ENCODE measurements at places on chromosomes 13 and 19.

- no peak for DNase-seq
Measured at GRCh38 chr13:21259571-21260455, 83.4 kb downstream of the MRPL57 start.

DNA sequence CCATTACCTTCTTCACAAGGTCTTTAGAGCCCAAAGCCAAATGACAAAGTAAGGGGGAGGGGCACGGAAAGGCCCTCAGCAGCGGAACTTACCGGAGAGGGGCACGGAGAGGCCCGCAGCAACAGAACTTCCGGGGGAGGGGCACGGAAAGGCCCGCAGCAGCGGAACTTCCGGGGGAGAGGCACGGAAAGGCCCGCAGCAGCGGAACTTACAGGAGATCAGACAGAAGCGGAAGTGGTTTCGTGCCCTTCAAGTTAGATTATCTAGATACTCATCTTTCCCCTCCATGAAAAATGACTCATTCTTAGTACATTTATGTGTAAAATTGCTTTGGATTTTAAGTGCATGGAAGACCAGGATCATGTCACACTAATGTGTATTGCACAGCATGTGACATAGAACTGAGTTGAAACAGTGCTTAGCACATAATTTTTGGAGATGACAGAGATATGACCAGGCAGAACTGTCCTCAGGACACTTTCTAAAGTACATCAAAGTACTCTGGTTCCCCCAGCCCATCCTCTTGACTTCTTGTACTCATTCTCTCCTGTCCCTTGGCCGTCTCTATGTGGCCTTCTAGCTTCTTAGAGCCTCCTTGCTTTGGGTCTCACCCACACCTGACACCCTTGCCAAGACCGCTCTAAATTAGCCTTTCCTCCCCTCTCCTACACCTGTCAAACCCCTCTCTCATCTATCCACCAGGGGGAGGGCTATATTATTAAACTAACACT is 25.7 kb upstream of the TPTE2 start:
- DNase-seq = no peak

GRCh38 chr19:10285393-10285792 is 1.4 kb upstream of the ICAM4 start:
- DNase-seq = no peak

- no peak for DNase-seq
Measured at GRCh38 chr19:11234486-11235075, 4.8 kb upstream of the ANGPTL8 start.

- peak; percentile 44 for DNase-seq
Measured at GRCh38 chr13:40087091-40088002, 431.9 kb downstream of the COG6 start.

DNA sequence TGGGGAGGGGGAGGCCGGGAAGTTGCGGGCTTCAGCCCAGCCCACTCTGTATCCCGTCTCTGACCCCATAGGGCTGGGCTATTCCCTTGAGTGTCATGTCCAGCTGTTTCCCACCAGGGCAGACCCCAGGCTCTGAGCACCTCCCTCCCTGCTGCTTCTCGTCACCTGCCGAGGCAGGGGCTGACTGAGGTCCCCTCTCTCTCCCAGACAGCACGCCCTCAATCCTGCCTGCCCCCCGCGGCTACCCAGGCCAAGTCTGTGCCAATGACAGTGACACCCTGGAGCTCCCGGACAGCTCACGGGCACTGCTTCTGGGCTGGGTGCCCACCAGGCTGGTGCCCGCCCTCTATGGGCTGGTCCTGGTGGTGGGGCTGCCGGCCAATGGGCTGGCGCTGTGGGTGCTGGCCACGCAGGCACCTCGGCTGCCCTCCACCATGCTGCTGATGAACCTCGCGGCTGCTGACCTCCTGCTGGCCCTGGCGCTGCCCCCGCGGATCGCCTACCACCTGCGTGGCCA is 625 bp downstream of the F2RL3 start:
- DNase-seq = no peak

- DNase-seq = no peak
Measured at GRCh38 chr19:44876930-44877535, 14.0 kb upstream of the TOMM40 start.

DNA sequence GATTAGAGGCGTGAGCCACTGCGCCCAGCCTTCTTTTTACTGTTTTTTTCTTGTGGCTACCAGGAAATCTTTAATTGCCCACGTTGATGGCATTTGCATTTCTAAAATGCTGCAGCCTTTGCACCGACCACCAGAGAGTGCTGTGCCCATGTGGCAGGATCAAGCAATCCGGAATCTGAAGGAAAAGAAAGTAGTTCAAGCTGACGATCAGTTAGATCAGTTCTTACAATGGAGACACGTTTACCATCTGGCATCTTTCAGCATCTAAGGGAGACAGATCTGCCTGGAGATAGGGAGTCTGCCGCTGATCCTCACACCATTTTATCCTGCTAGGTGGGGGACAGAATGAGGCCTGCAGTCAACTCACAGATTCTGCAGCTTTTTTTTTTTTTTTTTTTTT is 19.9 kb downstream of the TINCR start:
- DNase-seq = no peak

DNA sequence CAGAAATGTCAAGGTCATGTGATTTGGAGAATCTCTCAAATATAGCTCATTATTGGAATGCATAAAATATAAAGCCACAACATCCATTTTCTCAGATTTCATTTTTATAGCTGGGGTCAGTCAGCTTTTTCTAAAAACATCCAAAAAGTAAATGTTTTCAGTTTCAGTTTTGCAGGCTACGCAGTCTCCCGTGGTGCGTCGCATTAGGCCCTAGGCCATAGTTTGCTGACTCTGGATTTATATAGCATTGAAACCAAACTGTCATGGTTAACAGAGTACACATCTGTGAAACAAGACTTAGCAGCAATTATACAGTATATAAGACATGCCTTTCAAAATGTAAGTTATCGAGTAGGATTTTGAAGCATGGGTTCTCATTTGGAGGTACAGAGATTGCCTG is 140.0 kb downstream of the IRS2 start:
- no peak for DNase-seq

- DNase-seq = peak; percentile 30
Measured at GRCh38 chr19:46546194-46546896, 50.7 kb upstream of the PNMA8B start.

- DNase-seq = no peak
Measured at GRCh38 chr19:42571116-42571515, 23.6 kb downstream of the CEACAM8 start.

GRCh38 chr13:44257796-44258195 is 115.8 kb upstream of the SERP2 start:
- no peak for DNase-seq

DNA sequence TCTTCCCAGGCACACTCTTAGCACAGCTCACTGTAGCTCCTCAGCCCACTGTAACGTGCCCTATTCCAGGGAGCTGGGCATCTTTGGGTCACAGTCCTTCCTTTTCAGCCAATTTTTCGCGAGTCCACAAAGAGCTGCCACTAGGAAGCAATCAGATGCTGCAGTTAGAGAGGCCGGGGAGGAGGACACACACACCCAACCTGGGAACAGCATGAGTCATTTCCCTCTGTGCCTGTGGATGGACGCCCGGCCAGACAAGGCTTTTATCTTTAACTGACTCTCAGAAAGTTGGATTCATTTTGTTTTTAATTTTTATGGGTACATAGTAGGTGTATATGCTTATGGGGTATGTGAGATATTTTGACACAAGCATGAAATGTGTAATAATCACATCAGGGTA is 918.6 kb downstream of the UQCRFS1 start:
- no peak for DNase-seq

GRCh38 chr13:48615049-48615448 is 38.7 kb upstream of the CYSLTR2 start:
- DNase-seq = no peak

GRCh38 chr19:1069009-1069779 is 2.2 kb downstream of the ARHGAP45 start:
- no peak for DNase-seq

- DNase-seq = no peak
Measured at GRCh38 chr13:109725995-109726637, 60.3 kb downstream of the IRS2 start.

DNA sequence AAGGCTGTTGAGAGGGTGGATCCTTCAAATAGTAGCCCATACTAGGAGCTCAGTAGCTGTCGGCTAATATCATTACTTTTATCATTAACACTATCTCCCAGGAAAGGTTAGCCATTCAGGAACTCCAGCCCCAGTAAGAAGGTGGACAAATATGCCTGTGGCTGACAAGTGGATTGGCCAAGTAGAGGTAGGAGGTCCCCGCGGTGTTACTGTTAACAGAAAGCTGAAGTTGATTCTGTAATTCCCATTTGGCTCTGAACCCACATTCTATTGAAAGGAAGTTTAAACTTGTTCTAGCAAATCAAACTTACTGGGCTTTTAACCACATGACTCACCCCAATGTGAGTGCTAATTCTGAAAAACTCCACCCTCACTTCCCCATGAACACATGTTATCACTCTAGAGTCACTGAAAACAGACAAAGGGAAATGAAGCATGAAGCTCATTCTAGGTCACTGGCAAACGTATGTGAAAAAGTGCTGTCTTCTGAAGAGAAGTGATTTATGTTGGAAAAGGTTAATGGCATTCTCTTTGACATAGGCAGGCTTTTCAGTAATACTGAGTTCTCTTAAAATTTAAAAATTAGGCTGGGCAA is 273.5 kb downstream of the FGF14 start:
- peak; percentile 83 for DNase-seq

DNA sequence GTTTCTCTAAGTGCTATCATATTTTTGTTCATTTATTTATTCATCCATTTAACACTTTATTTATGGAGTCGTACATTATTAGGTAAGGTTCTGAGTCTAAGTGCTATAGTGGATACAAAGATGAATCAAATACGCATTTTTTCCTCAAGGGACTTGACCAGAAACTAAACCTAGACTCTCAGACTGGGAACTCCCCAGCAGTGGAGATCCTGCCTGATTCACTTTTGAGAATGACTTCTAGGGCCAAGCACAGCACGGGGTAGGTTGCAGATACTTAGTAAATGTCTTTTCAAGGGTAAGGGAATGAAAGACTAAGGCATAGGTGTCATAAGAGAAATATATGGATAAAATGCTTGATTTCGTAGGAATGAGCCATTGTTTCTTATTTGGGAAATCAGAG is 7.2 kb downstream of the DNAJC15 start:
- no peak for DNase-seq

- DNase-seq = no peak
Measured at GRCh38 chr13:104461049-104461448, 1394.8 kb upstream of the SLC10A2 start.

- no peak for DNase-seq
Measured at GRCh38 chr13:53631511-53631910, 602.9 kb downstream of the OLFM4 start.

- DNase-seq = no peak
Measured at GRCh38 chr19:18023622-18024251, 15.8 kb downstream of the ARRDC2 start.

GRCh38 chr19:19261350-19262189 is 11.5 kb downstream of the TM6SF2 start:
- DNase-seq = no peak

GRCh38 chr13:58247080-58247479 is 615.5 kb downstream of the PCDH17 start:
- no peak for DNase-seq

GRCh38 chr13:41668130-41668757 is 210.9 kb downstream of the RGCC start:
- DNase-seq = peak; percentile 70

GRCh38 chr19:51712461-51713081 is 11.2 kb downstream of the HAS1 start:
- DNase-seq = no peak

DNA sequence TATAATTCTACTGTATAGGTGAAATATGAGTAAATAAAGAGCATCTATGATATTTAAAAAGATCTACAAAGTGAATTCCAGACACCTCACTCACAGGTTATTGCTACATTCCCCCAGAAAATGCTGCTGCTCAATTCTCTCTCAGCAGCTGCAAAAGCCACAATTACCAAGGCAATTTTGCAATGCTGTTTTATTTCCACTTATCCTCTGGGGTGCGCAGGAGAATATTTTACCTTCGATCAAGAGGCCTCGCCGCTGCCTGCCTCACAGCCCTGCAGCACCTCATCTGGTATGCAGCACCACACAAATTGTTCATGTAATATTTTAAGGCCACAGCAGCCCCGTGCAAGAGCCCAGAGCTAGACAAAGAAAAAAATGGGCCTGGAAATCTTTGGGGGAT is 333.2 kb downstream of the DNAJC15 start:
- DNase-seq = no peak

DNA sequence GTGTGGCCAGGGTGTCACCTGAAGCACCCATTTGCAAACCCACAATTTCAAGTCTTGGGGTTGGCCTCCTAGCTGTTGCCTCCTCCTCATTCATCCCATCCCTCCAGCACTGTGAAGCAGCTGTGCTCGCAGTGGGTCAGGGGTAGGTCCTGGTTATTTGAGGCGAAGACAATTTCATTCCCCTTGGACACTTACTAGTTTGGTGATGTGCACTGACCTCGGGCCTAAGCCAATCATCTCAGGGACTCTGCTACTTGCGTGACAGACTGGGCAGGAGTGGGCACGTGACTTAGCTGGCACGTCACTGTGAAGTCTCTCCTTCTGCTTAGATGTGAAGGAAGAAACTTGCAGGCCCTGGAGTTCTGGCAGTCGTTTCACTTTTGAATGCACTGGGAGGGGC is 3.5 kb upstream of the ATP11A start:
- no peak for DNase-seq

GRCh38 chr13:71775966-71776365 is 91.0 kb downstream of the DACH1 start:
- DNase-seq = no peak
